ENCODE measurements at places on chromosomes 1 and 21.

DNA sequence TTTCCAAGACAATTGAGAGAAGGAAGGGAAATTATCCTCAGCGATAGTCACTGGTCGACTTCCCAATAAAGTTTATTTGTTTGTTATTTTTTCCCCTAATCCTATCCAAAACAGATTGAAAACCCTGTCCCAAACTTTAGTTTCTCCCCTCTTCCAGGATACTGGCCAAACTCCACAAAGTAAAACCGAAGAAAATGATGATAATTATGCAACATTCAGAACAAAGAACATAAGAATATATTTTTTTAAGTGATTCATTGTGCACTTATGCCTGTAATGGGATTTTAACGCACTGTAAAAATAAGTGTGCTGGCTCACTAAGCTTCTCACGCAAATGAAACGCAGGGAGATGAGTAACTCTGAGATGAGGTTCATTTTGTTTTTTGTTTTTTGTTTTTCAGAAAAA, 6.0 kb downstream of the GLIS1 start:
- no peak for DNase-seq

DNA sequence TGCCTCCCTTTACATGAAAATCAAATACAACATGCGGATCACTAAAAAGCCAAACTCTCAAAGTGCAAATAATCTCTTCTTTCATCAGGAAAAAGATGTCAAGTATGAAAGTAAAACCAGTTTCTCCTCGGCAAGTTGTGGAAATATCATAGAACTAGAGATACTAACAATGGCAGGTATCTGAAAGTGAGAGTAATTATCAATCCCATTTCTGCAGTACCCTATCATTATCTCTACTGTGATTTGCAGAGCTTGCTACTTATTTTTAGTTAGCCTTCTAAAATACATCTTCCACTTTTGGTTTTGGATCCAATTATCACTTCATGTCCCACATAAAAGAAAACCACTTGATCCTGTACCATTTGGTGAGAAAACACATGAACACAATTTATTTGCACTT, 3.0 kb downstream of the TP53BP2 start:
- DNase-seq: no peak

GRCh38 chr1:45412899-45413298, 72.7 kb upstream of the MUTYH start:
- DNase-seq: no peak

DNA sequence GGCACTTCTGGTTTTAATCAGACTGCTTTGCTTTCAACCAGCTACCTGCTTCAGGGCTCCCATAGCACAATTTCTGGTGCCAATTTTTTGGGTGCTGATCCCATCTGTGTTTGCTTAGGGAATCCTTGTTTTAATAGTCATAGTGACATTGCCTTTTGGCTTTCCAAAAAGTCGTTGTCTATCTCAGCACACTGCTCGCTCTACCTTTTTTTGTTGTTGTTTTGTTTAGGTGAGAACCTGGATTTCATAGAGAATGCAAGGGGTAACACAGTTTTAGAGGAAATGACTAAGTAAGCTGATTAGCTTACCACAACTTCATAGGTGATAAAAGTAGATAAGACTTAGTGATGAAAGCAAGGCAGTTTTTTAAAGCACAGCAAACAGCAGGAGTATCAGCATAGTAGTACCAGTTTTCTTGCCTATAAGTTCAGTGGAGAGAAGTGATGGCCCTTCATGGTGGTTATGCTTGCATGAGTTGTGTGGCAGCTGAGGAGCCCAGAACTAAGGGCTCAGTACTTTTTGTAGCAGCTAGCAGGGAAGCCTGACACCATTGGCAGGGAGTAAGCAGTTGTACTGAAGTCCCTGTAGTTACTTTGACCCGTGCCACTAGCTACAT, 31.3 kb downstream of the NEK7 start:
- no peak for DNase-seq

DNA sequence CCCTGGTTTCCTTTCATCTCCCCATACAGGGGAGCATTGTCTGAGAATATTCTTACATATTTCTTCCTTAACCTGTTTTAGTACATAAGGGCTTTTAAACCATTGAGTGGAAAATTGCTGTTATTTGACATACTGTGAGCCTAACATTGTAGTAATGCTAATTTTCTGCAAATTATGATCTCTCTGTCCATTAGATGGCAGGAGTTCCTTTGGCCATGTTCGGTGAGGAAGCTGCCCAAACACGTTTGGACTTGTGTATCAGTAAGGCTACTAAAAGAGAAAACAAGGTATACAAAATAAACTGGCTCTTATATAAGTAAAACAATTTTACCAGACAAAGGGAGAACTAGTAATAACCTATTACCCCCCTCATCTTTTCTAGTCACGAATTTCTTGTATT, 29.2 kb downstream of the CDC7 start:
- no peak for DNase-seq

GRCh38 chr1:220925707-220926106, 46.5 kb downstream of the HLX start:
- DNase-seq: no peak

DNA sequence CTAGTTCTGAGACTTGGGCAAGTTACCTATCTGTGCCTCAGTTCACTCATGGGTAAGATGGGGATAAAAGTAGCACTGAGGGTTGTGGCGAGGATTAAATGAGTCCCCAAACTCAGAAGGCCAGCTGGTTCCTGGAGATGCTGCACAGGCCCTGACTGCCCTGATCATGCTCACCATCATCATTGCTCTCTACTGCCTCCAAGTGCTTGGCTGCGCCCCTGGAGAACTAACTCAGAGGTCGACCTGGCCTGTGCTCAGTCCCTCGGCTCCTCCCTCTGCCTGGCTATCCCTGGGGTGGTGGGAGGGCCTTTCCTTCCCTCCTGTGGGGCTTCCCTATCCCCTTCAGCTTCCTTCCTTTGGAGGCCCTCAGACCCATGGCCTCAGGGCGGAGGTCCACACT, 5.6 kb downstream of the SLC5A9 start:
- DNase-seq: no peak

GRCh38 chr1:164648636-164649035, 89.7 kb downstream of the PBX1 start:
- DNase-seq: no peak

DNA sequence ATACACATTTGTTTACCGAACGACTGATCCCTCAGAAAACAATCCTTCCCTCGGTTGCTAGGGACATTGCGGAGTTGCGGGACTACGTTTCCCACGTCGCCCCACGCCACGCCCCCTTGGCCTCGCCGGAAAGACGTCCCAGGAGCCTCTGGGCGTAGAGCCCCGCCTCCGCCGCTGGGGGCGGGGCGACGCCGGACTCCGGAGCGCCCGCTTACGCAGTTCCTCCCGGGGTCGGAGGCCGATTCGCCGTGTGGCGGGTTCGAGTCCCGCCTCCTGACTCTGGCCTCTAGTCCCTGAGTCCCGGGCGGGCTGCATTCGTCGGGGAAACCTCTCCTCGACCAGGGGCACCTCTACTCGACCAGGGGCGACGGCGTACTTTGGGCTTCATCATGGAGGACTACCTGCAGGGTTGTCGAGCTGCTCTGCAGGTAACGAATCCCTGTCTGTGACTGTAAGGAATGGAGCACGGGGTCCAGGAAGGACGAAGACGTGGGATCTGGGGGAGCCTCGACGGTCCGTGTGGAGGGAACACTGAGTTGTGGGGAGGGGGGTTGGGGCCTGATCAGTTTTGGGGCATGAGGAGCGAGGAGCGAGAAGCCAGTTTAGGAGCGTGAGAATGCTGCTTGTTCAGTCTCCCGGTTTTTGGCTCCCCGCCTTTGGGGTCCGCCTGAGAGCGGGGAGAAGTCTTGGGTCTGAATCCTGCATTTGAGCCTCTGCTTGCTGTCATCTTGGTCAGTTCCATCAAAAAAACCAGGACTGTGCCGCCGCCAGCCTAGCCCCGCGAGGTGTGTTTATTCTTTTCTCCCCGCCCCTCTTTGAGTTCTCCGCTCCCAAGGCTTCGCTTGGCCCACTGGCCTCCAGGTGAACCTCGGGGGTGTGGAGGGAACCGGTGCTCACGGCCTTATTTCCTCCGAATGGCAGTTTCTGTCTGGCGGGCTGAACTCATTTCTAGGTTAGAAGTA, at the start of gene PRUNE1:
Gene PRUNE1, plus strand, starts transcription at position 206 of the 962 bp plus-strand sequence. Its CDS starts 184 bp downstream, at position 390.
- peak; percentile 94 for DNase-seq

DNA sequence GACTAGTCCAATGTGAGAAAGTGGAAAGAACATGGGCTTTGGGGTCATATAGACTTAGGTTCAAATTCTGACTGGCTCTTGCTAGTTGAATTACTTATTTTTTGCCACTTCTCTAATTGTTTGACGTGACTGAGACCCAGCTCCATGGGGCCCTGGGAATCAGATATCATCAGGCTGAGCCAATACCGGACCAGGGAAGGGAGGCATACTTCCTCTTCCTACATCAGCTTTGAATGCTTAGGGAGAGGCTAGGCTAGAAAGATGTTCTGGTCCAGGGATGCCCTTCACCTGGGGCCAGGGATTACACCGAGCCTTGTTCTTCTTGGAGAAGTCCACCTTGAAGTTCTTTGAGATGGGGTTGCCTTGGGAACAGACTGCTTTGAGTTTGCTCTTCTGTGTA, 3.7 kb upstream of the NR1I3 start:
- DNase-seq: no peak

- no peak for DNase-seq
Measured at GRCh38 chr1:184630679-184631060, 124.0 kb downstream of the EDEM3 start.

DNA sequence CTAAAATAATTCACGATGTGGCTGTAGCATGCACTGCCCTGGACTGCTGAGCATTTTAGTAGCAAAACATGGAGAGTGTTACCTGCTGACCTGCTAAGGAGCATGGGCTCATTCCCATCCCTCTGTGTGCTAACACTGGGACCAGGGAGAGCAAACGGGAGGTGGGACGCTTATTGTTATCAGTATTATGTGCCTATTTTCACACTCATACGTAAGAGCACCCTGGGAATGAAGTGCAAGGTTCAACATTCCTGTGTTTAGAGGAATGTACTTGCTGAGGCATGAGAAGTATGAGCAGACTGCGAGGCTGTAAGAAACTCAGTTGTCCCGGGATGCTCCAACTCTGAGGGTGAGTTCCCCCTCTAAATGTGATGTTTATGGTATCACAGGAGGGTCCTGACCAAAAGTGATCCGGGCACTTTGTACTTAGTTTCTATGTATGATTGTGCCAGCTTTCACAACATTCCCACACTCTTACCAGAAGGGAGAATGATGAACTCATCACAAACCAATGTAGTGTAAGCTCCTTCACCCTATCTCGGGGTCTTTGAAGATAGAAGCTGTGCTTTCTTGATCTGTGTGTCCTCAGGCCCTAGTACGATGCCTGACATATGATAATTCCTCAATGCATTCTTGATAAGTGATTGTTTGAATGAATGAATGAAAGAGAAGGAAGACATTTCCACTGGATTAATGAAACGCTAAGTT, 164.8 kb downstream of the KCNJ6 start:
- DNase-seq: no peak

DNA sequence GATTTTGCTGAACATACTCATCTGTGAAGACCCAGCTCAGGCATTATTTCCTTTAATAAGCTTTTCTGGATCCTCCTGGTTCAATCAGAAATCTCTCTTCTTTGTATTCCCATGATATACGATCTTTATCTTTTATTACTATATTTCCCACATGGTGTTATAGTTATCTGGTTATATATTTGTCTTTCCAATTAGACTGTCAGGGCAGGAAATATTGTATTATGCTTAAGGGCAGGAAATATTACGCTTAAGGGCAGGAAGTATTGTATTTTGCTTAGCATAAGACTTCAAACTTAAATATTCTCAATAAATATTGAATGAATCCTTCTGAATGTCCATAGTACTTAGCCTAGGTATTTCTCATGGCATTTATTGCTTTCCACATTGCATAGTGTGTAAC, 122.2 kb downstream of the COQ8A start:
- no peak for DNase-seq

- no peak for DNase-seq
Measured at GRCh38 chr1:89945852-89946476, 48.9 kb upstream of the ZNF326 start.

- DNase-seq: peak; percentile 60
Measured at GRCh38 chr1:206706298-206706791, 21.6 kb downstream of the MAPKAPK2 start.

DNA sequence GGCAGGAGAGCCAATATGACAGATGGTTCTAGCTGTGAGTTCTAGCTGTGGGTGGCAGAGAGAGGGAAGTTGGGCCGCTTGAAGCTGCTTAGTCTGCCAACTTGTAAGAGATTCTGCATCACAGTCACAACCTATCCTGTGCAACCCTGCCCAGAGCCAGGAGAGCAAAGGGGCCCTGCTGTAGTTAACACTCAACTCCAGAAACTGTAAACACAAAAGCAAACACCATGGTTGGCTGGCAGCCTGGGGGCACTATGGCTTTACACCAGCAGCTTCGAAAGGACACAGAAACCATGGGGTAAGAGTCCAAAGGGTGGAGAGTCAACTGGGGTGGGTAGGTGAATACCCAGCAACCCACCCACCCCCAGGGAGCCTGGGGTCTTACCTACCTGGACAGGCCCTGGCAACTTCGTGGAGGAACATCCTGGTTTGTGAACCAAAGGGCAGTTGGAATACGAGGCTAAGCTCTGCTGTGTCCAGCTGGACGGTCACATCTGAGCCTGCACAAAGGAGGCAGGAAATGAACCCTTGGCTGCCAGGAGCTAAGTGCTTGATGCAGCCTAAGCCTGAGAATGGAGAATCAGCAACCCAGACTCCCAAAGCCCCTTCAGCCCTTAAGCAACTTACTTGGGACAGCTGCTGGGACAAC, 6.4 kb downstream of the INPP5B start:
- no peak for DNase-seq

GRCh38 chr21:21345296-21345695, 347.1 kb downstream of the NCAM2 start:
- no peak for DNase-seq

DNA sequence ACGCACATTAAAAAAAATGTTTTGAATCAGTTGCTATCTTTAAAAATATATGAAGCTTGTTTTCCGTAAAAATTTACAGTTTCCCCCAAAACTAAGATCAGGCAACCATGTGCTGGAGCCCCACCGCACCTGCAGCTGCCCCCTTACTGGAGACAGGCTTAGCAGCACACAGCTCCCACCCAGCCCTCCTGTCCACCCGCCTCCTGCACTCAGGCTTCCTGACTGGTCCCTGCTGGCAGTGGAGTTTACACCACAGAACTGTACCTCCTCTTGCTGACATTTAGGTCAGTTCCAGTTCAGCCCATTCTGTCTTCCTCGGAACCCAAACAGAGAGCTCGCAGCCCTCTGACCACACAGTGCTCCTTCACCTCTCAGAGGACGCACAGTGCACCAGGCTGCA, 2.1 kb downstream of the GPR161 start:
- DNase-seq: no peak

- no peak for DNase-seq
Measured at GRCh38 chr1:246004301-246004700, 502.8 kb downstream of the SMYD3 start.
